ENCODE measurements at places on chromosomes 12 and 14.

GRCh38 chr12:31007636-31008175 lies 66.0 kb upstream of the DDX11 start:
- DNase-seq, result no peak

DNA sequence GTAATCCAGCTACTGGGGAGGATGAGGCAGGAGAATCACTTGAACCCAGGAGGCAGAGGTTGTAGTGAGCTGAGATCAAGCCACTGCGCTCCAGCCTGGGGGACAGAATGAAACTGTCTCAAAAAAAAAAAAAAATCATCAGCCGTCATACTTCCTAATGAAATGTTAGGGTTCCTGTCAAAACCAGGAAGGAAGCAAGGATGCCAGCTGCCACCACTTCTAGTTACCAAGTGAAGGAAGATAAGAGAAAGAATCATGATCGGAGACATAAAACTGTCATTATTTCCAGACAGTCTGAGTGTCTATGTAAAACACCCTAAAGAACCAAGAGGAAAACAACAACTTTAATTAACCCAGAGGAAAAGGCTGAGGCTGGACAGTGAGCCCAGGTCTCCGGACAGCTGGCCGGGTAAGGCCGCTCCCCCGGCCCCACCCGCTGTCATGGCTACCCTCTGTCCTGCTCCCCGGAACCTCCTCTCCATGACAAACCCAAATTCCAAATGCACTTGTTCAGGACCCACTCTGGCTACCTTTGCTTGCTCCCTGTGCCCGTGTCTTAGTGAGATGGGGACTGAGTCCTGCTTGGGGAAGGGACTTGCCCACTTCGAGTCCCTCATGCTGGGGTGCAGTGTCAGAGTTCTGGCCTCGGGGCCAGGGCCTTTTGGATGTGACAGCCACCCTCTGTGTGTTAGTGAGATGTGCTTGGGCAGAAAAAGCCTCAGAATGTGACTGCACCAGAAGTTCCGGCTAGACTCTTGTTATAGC lies 29.0 kb downstream of the SLC6A12 start:
- DNase-seq, result no peak

DNA sequence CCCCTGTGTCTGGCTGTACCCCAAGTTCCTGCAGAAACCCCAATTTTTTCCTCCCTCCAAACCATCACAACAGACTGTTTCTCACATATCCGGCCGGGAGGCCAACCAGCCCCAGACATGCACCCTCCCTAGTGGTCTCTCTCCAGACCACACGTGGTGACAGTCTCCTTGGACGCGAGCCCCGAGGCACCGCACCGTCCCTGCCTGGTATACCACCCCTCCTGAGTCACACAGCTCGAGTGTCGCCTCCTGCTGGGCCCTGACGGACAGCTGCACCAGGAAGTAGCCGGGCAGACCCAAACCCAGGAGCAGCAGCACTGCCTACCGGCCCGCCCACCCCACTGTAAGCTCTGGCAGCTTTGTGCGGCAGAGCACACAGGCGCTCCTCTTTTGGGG lies 97.4 kb downstream of the RFLNA start:
- no peak for DNase-seq

DNA sequence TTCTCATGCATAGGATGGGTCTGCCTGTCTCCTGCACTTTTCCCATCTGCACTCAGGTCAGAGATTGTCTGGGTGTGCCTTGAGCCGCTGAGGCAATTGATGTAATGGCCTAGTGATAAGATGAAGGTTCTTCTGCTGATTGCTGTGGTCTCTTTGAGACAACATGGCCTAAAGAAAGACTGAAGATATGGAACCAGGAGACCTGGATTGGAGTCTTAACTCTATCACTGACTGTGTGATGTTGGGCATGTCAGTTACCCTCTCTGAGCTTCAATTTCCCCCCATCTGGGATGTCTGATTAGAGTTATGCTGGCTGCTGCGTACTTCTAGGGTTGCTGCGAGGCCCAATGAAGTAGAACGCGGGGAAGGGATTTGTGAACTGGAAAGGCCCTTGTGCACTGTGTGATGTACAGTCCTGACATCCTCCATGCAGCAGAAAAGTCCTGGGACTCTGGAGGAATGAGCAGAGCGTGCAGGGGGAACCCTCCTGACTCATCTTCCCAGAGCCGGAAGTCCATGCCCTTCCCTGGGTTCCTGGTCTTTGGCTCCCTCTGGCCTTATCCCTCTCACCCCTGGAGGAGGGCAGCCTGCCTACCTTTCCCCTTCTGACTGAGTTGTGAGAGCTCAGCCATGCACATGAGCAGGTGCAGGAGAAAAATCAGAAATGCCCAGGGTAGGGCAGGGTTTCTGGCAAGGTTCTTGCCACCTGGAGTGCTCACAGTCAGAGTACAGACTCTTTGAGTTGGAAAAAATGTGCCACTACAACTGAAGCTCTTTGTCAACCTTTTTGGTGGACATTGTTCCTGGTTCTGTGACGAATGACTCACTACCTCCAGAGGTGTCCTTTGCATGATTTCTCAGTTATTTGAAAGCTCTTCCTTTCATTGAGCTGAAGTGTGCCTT lies 21.1 kb downstream of the PLEKHD1 start:
- DNase-seq, result no peak

- DNase-seq, result no peak
Observed at GRCh38 chr14:101176535-101177205, 273.1 kb upstream of the RTL1 start.

Measured in activated T-cell treated with anti-CD3 and anti-CD28 coated beads for 1 hour (primary cell).